ENCODE measurements at places on chromosomes 1 and 21.

DNA sequence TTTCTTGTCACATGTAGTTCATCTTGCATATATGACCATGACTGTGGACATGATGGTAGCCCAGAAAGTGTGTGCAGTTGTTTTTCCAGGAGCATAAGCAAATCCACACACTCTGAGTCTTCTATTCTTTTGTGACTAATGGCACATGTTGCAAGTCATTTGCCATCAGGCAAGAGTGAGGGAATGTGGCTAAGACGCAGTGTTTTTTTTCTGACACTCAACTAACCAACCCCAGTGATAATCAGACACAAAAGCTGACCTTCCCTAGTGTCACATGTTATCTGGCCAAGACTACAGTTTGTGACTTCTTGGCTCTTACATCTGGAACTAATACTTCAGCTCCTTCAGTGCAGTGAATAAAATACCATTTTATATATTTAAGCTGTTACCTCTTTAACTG lies 108.8 kb downstream of the ITSN1 start:
- DNase-seq = no peak

GRCh38 chr1:94329276-94329675 lies 88.9 kb upstream of the ABCD3 start:
- DNase-seq = no peak

DNA sequence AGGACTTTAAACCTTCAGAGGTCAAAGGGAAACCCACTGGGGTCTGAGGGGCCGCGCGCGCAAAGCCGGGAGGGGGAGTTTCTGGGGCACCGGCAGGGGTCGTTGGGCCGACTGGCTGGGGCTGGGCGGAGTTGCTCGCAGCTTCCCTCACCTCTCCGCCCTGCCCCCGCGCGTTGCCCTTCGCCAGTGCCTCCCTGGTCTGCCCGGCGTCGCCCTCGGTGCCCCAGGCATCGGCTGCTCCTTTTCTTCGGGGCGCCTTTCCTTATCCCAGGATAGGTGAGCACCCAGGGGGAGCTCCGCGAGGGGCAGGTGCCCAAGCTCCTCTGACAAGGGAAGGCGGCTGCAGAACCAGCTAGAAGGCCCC lies 390 bp upstream of the NGF start:
- DNase-seq = no peak

GRCh38 chr1:40855513-40855912 lies 6.7 kb downstream of the CITED4 start:
- no peak for DNase-seq

DNA sequence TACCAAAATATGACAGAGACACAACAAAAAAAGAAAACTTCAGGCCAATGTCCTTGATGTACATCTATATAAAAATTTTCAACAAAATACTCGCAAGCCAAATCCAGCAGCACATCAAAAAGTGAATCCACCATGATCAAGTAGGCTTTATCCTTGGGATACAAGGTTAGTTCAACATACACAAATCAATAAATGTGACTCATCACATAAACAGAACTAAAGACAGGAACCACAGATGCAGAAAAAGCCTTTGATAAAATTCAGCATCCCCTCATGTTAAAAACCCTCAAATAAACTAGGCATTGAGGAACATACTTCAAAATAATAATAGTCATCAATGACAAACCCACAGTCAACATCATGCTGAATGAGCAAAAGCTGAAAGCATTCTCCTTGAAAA lies 101.5 kb downstream of the NME7 start:
- DNase-seq = no peak

- DNase-seq = no peak
These were observed 7.6 kb downstream of the SIPA1L2 start for GRCh38 chr1:232622378-232622777.

- no peak for DNase-seq
These were observed 23.5 kb upstream of the LMO4 start for GRCh38 chr1:87305151-87305550.

DNA sequence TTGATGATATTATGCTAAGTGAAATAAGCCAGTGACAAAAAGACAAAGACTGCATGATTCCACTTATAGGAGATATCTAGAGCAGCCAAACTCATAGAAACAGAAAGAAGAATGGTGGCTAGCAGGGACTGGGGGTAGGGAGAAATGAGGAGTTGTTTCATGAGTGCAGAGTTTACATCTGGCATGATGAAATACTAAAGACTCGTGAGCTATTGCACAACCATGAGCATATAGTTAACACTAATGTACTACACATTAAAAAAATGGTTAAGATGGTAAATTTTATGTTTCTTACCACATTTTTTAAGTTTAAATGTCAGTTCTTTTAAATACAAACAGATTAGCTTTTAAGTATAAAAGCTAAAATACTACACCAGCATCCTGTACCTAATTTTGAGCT lies 57.8 kb downstream of the ESRRG start:
- DNase-seq = no peak
